ENCODE measurements at places on chromosomes 1 and 21.
A peak's percentile ranks its signal among the peaks of the same experiment; 100 is the strongest.

DNA sequence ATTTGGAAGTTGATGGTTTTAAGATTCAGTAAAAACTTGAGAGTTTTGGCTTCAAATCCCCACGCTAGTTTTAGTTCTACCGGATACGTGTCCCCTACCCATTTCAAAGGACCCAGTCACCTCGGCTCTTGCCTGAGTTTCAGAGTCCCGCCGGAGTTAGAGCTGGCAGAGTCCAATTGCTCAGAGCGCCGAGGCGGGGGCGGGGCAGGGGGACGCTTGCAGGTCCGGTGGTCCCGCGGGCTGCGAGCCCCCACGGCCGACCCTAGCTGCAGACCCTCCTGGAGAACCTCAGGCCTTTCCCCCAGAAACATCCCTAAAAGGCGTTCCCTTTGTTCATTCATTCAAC lies 765 bp upstream of the VPS45 start:
- DNase-seq: no peak

DNA sequence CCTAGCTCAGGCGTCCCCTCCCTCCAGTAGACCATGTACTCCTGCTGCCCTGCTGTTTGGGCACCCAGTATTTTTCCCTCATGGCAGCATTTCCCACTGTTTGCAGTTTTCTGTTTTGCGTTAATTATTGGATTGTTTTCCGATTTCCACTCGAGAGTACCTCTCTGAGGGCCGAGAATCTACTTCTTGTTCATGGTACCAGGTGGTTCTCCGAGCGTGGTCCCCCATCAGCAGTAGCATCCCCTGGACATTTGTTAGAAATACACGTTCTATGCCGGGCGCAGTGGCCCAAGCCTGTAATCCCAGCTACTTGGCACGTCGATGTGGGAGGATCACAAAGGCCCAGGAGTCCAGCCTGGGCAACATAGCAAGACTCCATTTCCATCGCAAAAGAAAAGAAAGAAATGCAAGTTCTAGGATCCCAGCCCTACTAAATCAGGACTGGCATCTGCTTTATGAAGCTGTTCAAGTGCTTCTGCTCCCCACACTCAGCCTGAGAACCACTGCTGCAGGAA lies 690 bp downstream of the RRP1 start:
- DNase-seq: no peak

DNA sequence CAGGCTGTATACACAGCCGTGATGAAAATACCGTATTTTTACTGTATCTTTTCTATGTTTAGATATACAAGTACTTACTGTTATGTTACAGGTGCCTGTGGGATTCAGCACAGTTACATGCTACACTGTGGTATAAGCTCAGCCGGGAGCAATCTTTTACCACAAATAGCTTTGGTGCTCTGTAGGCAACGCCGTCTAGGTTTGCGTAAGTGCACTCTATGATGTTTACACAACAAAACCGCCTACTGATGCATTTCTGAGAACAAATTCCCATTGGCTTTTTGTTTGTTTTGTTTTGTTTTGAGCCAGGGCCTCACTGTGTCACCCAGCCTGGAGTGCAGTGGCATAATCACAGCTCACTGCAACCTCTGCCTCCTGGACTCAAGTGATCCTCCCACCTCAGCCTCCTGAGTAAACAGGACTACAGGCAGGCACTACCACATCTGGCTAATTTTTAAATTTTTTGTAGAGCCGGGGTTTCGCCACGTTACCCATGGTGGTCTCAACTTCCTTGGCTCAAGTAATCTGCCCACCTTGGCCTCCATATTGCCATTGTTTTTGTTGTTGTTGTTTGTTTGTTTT lies 81.0 kb downstream of the SCCPDH start:
- no peak for DNase-seq

GRCh38 chr1:198497326-198498102 lies 43.0 kb downstream of the ATP6V1G3 start:
- peak; percentile 43 for DNase-seq

DNA sequence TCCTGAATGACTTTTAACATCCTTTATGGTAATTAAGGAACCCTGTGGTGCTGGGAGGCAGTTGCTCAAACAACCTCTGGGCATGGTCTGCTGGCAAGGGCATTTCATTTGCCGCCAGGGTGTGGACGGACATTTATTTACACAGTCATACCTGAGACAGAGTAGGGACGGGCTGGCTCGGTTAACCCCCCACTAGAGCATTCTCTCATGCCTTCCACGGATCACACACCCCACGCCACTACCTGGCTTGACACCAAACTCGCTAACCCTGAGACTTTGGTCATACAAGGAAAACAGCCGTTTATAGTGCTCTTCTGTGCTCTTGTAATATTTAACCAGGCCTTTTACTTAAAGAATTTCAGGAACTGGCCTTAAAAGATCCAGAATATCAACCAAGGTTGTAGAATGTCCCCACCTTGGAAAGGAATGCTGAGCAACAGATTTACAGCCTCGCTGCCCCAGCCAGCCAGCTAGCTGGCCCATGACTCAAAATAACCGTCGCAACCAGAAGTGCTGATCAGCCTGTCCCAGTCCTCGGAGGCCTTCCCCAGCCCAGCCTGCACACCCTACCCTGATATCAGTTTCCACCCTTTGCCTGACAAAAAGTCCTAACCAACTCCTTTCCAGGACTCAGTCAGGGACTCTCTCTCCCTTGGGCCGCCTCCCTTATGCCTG lies 6.5 kb upstream of the PDXK start:
- peak; percentile 32 for DNase-seq

DNA sequence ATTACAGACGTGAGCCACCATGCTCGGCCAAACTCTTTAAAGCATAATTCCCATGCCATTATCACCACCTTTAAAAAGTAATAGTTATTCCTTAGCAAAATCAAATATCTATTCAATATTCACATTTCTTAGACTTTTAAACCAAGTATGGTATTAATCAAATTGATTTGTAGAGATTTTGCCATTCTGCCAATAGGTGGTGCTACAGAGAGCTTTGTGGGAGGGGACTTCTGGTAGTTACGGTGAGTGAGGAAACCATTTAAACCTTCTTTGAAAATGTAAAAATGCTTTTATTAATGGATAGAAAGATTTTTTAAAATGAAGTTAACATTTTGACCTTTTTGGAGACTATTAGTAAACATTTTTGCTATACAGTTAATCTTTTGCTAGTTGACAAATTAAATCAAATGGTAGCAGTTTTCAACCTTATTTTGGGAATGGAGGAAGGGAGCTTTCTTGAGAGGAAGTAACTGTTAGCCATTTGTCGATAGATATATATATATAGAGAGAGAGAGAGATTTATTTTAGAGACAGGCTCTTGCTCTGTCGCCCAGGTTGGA lies 19.3 kb downstream of the IARS2 start:
- no peak for DNase-seq

- DNase-seq: no peak
Measured at GRCh38 chr1:30330644-30331043, 392.7 kb downstream of the MATN1 start.

DNA sequence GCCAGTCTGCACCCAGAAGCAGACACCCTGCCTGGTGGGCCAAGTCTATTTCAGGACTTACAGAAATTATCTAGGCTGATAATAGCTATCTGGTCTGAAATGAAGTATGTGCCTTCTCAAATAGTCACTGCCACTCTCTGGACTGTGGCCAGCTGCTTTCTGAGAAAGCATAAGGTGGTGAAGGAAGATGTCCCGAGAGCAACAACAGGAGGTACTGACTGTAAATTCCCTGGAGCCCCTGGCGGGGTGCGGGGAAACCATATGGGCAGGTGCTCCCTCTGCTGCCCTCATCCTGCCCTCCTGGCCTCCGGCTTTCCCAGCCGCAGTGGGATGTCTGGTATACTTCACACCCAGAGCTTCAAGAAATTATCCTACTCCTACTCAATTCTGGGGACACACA lies 86.8 kb downstream of the TGFBR3 start:
- DNase-seq: no peak

- DNase-seq: no peak
Measured at GRCh38 chr1:168150283-168150682, 13.6 kb upstream of the GPR161 start.

DNA sequence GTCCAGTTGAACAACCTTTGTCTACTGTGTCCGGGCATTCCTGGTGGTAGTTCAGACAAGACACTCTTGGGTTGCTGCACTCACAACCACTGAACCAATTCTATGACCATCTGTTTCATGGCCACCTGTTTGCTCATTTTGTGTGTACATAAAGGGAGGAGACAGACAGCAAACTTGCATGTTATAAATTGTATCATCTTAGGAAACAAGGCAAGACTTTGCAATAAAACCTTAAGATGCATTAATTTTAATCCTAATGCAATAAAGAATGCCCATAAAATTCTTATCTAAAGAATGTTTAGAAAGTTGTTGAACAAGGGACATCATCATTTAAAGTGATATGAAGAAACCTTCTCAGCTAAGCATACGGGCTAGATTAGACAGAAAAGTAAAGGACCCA lies 34.8 kb downstream of the ADAM30 start:
- no peak for DNase-seq

DNA sequence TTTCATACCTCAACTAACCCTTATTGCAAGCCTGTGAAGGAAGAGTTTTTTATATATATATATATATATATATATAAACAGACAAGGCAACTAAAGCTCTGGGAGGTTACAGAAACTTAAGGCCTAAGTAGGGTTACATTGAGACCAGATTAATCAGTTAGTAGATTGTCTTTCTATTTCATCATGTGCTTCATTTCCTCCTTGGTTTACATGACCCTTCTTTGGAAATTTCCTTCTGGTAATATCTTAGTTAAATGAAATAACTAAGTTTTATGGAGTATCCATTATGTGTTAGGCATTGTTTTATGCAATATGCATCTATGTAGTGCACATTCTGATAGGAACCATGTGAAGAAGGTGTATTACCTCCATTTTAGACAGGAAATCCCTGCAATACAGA lies 112.7 kb downstream of the FGGY start:
- no peak for DNase-seq

DNA sequence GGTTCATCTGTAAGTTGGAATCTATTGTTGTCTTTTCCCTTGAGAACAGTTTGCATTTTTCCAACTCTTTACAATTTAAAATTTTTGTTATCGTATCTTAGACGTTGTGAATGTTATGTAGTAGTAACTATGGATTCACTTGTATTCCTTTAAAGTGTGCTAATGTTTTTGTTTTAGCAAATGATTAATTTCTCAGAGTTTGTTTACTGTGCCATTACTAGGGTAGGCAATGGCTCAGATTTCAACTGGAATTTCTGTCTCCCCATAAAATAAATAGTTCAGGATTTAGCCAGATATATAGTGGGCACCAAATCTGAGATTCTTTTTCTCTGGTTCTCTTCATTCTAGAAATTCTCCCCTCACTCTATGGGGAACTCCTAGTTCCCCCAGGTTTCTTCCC lies 896.5 kb downstream of the PLA2G4A start:
- DNase-seq: no peak

DNA sequence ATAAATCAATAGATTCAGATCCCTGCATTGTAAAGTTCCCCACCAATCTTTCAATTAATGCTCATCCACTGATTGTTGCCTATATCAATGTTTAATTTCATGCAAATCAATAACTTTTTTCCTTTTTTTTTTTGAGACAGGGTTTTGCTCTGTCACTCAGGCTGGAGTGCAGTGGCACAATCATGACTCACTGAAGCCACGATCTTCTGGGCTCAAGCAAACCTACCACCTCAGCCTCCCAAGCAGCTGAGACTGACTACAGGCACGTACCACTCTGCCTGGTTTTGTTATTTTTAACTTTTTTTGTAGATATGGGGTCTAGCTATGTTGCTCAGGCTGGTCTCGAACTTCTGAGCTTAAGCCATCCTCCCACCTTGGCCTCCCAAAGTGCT lies 25.7 kb downstream of the DIO1 start:
- peak; percentile 48 for DNase-seq

DNA sequence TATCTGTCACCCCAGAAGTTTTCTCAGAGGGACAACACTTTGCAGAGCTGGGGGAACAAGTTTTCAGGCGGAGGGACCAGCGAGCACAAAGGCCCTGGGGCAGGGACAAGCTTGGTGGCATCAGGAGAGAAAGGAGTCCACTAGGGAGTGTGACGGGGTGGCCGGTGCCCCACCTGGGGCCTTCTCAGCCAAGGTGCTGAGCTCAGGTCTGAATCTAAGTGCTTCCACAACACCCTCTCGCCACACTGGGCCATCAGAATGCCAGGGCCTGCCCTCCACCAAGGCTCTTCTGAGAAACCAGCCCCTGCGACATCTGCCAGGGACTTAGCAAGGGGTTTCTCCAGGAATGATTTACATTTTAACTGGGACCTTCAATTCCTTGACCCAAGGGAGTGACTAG lies 7.8 kb upstream of the TNFRSF8 start:
- DNase-seq: no peak

DNA sequence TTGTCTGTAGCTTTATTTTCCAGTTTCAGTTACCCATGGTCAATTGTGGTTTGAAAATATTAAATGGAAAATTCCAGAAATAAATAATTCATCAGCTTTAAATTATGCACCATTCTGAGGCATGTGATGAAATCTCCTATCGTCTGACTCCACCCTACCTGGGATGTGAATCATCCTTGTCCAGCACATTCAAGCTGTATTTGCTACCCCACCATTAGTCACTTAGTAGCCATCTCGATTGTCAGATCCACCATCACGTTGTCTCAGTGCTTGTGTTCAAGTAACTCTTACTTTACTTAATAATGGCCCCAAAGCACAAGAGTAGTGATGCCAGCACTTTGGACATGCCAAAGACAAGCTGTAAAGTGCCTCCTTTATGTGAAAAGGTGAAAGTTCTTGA lies 4.0 kb downstream of the STPG1 start:
- peak; percentile 83 for DNase-seq

DNA sequence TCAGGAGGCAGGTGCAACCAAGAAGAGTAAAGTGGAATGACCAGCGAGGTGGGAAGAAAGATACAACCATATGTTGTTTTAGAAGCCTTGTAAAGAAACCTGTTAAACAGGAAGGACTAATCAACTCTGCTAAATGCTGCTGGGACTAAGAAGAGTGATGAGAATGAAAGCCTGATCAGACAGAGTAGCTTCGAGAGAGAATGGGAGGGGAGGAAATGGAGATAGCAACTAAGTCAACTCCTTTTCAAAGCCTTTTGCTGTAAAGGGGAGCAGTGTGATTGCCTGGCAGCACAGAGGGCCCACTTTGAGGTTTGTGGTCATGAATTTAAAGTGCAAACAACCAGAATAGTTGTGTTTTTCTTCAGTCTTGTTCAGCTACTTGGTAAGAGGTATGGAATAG lies 31.4 kb downstream of the SLC30A7 start:
- no peak for DNase-seq

DNA sequence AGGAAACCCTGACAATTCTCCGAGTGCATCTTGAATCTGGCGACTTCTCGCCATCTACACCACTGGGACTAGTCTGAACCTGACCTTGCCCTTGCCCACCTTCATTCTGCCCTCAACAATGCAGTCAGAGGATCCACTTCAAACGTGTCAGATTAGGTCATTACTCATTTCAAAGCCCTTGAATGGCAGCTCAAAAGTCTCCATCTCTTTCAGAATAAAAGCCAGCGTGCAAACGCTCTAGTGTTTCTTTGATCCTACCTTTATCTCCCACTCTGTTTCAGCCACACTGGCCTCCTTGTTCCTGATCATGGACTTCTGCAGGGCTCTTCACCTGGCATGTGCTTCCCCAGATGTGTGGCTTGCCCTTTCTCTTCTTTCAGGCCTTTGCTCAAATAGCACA lies 31.3 kb downstream of the SLC30A1 start:
- no peak for DNase-seq

All from HT1080 (cell line).